SK-MEL-5 (cell line): ENCODE measurements at places on chromosomes 1 and 21.

DNA sequence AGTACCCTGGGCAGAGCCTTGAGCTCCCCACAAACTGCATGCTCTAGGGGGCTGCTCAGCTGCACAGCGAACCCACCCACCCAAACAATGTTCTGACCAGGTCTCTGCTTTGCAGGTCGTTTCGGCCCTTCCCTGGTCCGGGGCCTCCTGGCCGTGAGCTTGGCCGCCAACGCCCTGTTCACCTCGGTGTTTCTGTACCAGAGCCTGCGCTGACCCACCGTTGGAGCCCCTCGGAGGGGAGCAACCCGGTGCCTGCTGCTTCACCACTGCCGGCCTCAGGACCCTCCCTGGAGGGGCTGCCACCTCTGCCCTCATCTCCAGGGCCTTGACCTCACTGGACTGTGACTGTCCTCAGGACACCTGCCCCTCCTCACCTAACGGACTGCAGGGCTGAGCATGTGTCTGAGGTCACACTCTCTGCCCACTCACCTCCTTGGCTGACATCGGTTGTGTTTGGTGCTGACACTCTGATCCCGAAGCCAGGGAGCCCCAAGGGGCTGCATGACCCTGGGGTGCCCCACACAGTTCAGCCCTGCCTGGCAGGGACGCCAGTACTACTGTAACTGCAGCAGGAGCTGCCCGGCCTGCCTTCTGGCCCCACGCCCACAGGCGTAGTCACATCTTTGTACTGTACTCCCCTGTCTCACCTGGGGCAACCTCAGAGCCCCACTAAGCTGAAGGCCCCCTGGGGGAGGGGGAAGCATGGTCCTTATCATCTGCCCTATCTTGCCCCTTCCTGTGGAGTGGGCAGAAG, 24.3 kb downstream of the TMEM201 start:
- no peak for DNase-seq

- DNase-seq = no peak
Measured at GRCh38 chr21:35338281-35338680, 289.2 kb upstream of the RUNX1 start.

- DNase-seq = no peak
Measured at GRCh38 chr1:59477286-59477685, 180.4 kb downstream of the FGGY start.

DNA sequence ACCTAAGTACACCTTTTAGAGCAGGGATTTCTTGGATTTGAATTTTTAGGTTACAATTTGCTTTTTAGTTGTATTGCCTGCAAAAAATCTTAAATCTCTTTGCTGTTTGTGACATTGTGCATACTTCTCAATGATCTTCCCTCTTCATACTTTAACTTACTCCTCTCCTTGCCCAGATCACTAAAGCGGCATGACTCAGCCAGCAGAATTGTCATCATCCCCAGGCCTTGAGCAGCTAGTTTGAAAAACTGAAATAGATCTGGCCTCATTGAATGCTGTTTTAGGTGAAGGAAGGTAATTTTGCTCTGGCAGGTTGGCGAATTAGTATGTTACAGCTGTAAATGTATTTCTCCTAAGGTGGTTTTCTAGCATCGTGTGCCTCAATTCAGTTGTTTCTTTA, 145.9 kb downstream of the RYR2 start:
- no peak for DNase-seq

DNA sequence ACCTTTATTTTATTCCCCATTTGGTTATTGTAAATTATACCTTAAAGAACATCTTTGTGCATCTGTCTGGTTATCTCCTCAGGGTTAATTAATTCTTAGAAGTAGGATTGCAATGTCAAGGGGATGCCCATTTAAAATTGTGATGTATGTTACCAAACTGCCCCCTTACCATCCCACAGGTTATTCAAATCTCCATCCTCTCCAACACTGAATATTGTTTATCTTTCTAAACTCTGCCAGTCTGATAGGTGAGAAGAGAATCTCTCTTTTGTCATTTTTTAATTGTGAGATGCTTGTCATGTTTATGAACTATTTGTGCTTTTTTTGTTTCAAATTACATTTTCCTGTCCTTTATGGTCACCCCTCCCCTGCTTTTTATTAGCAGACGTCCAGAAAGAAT, 55.8 kb downstream of the VWA5B1 start:
- no peak for DNase-seq

- DNase-seq = no peak
Measured at GRCh38 chr1:44408632-44409602, 3.9 kb downstream of the RNF220 start.

- no peak for DNase-seq
Measured at GRCh38 chr1:25033828-25034705, 104.0 kb upstream of the RUNX3 start.

DNA sequence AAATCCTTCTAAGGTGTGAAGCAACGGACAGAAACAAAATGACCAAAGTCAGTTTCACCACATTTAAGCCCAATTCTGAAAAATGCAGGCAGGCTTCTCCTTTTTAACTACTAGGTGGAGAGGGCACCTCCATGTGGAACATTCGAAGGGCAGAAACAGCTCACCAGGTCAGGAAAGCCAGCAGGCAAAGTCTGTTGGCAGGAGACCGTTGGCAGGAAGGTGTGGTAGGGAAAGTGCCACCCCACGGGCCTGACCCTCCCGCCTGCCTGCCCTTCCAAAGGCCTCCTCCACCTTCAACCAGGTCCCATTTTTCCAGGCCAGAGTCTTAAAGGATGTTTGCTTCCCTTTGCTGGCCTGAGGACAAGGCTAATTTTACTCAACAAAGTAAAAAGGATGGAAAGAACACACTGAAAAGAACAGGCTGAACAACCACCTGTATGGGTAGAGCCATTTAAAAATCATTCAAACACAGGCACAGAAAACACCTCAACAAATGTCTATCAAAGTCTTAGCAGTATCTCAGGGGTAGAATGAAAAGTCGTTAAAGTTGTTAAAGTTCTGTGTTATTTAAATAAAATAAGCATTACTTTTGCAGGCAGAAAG, 26.4 kb downstream of the CAPZB start:
- no peak for DNase-seq

GRCh38 chr1:168561989-168562388, 14.4 kb upstream of the XCL1 start:
- DNase-seq = no peak

DNA sequence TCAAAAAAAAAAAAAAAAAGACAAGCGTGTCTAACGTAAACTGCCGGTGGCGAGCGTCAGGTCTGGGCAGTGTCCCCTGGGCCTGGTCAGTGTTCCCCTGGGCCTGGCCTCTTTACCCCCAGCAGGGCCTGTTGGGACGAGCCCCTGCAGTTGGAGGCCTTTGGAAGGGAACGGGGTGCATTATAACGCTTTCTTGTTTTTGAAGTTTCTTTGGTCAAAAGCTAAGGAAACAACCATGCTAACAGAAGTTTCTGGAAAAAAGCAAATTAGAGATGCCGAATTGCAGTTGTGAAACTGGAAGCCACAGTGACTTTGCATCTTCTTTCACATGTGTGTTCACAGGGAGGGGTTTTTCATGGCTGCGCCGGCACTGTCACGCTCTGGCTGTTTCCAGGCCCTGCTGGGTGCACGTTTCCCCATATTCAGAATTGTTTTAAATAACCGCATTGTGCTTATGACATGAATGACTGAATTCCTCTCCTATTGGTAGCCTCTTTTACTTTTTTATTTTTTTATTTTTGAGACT, 16.0 kb downstream of the RRP1 start:
- no peak for DNase-seq

DNA sequence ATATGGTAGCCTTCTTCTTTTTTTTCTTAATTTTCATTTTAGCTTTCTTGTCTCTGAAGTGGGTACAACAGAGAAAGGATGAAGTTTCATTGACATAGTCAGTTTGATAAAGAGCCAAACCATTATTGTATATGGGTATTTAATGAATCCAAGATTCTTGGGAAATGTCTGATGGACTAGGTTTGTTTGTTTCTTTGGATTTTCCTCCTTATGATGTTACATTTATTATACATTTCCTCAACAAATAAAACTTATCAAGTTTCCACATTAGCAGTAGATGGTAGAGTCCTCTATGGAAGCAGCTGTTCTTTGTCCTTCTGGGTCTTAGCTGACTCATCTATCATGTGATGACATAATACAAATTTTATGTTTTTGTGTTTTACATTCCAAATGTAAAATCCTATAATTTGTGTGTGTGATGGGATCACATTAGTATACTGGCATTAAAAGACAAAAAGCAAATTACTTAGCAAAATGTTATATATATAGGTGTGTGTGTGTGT, 6.0 kb downstream of the COL24A1 start:
- DNase-seq = no peak

GRCh38 chr1:203564024-203564423, 62.6 kb upstream of the ATP2B4 start:
- DNase-seq = no peak

DNA sequence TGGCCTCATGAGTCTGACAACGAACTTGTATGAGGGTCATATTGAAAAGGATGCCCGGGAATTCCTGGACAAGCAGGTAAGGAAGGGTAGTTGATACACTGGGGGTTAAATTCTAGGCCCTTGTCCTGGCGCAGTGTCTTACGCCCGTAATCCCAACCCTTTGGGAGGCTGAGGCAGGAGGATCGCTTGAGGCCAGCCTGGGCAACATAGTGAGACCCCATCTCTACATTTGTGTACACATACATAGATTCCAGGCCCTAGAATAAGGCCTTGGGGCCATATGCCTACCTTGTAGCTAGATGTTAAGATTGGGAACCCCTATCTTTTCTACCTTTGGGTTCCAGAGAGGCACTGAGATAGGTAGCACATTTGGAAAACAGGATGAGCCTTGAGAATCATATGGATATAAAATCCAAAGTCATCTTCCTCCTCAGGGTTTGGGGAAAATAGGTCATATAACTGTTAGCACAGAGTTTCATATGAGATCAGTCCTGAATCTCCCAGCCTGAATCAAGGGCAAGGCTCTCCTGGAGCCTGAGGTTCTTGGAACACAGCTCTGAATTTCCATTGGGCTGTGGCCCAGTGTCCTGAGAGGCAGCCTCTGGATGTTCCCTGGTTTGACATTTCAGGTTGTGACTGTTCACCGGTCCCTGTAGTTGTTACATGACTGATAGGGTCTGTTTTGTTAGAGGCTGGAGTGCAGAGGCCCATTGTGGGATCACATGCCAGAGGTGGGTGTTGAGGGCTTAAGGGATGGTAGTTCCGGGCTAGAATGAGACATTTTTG, 104.4 kb downstream of the PIK3R3 start:
- no peak for DNase-seq

- no peak for DNase-seq
Measured at GRCh38 chr1:183653876-183654451, 848 bp upstream of the APOBEC4 start.

- no peak for DNase-seq
Measured at GRCh38 chr21:15018382-15018781, 46.4 kb downstream of the NRIP1 start.

DNA sequence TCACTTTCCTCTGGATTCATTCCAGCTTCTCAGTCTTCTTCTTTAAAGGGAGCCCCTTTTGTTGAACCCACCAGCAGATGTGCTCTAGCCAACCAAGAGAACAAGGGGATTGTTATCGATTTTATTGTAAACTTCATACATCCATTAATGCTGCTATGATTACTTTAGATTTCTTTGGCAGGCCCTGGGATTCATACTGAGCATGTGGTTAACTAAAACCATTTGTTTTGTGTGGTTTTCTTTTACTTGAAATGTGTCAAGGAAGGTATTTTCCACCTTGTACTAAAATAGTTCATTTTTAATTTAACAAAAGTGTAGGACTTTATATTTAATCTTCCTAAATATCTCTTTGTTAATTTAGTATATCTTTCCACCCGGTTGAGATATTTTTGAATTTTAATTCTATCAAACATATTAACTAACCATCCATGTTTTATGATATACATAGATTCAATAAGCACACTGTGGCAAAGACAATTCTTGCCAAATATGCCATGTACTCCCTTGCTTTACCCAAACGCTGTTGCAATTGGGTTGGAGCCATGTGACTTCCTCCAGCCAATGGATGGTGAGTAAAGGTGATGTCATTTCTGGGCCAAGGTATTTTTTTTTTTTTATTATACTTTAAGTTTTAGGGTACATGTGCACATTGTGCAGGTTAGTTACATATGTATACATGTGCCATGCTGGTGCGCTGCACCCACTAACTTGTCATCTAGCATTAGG, 74.2 kb upstream of the LRRC8D start:
- DNase-seq = no peak

DNA sequence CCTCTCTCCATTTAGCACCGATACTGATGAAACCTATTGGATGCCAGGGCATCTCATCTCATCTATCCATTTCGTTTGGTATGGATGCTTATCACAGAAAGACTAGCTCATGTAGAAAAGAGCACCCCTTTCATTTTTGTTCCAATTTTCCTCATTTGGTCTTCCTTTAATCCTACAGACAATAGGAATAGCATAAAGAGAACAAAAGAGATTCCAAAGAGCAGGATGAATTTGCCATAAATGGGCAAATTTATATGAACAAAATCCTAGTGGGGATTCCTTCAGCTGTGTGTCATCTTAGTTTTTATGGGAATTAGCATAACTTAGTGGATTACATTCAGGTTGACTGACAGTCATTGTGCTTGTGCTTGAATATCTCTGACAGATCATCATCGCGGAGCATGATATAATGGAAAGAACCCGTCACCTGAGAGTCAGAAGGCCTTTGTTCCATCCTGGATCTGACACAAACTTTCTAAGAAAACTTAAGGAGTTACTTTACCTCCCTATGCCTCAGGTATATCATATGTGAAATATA, 777.5 kb upstream of the ADGRL2 start:
- DNase-seq = no peak
